ENCODE measurements at places on chromosomes 7 and 10.

GRCh38 chr10:132158122-132158741, 28.5 kb upstream of the DPYSL4 start:
- no peak for DNase-seq

DNA sequence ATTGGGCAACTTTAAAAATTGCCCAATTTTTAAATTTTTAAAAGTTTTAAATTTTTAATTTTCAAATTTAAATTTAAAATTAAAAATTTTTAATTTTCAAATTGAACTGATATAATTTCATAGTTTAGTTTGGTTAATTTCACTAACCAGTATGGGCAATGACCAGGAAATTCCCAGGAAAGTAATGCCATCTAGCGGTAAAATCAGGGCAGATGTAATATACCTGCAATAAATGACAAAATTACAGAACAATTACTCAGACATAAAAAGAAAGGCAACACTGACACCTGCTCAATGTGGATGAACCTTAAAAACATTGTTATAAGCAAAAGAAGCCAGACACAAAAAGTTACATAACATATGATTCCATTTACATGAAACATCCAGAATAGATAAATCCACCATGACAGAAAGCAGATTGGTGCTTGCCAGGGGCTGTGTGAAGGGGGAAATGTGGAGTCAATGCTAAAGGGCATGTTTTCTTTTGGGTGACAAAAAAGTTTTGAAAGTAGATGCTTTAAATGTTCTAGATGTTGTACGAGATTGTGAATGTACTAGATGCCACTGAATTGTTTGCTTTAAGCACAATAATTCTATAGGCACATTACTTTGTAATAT, 28.6 kb upstream of the SLC16A12 start:
- DNase-seq: no peak

DNA sequence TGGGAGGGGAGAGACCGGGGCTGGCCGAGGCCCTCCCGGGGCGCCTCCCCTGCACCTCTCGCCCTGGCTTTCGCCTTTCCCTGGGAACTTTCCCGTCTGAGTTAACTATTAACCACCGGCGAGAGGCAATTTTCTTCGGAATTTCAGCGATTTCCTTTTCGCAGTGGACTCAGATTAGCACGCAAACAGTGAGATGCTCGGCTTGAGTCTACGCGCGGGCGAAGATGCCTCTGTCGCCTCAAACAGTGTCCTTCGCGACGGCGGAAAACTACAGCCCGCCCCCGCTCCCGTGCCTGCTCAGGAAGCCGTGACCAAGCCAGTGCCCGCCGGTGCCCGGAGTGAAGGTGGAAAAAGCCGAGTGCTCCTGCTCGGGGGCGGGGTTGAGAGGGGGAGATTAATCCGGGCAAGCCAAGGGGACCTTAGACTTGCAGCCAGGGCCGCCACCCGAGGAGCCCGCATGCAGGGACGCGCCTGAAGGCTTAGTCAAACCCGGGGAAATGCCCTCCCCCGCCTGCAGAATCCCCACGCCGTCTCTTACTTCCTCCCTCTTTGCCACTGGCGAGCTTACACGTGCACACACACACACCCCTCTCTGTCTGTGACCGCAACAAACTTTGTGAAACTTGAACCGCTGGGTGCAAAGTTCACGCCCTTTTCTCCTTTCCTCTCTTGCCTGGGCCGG, 14.5 kb upstream of the PAX2 start:
- DNase-seq: no peak

DNA sequence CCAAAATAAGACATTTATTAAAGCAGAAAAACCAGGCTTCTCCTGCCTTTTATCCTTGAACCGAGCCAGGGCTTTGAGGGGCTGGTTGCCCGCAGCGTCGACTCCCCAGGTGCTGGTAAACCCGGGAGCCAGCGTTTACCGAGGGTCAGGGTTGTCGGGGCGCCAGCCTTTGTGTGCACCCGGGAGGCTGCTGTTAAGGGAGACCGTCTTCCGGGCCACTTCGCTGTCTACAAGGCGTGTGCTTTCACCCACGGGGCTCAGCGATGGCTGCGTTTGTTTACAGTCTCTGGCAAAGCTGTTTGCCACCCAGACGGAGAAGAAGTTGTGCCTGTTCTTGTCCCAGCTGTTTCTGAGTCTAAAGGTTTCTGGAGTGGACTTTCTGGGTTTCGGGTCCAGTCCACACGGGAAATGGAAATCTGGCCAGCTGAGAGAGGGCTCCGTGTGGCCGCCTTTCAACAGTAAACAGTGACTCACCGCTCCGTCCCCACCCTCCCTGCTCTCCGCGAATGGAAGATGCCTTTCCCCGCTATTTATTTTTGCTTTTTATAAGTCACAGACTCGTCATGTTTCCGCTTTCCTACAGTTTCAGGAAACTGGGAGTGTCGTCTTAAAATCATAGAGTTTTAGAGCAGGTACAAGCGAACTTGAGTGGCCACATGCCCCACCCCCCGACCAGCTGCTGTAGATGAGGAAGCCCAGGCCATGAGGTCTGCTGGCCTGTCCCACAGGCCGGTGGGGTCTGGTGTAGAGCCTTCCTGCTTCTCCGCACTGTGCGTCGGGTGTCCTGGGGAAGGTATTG, 2.2 kb downstream of the MAFK start:
- no peak for DNase-seq

GRCh38 chr10:24277771-24278170, 68.8 kb downstream of the KIAA1217 start:
- DNase-seq: no peak

- no peak for DNase-seq
Observed at GRCh38 chr10:99976886-99977665, 32.7 kb downstream of the DNMBP start.

GRCh38 chr10:44865289-44865671, 45.9 kb upstream of the TMEM72 start:
- peak; percentile 66 for DNase-seq

DNA sequence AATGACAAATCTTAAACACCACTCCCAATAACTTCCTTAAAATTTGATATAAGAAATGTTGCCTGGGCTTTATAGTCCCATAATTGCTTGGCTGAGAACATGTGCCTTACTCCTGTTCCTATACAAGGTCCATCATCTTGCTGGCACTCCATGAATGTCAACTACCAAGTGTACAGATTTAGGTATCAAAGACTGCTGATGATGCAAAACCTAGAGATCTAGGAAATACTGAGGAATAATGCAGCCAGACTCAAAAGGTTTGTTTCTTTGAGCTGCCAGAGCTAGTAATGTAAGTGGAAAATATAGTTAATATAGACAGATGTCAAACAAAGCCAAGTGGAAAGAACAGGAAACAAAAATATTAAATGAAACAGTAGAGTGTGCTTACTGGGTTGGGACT, 121.1 kb downstream of the DYNC1I1 start:
- DNase-seq: no peak

DNA sequence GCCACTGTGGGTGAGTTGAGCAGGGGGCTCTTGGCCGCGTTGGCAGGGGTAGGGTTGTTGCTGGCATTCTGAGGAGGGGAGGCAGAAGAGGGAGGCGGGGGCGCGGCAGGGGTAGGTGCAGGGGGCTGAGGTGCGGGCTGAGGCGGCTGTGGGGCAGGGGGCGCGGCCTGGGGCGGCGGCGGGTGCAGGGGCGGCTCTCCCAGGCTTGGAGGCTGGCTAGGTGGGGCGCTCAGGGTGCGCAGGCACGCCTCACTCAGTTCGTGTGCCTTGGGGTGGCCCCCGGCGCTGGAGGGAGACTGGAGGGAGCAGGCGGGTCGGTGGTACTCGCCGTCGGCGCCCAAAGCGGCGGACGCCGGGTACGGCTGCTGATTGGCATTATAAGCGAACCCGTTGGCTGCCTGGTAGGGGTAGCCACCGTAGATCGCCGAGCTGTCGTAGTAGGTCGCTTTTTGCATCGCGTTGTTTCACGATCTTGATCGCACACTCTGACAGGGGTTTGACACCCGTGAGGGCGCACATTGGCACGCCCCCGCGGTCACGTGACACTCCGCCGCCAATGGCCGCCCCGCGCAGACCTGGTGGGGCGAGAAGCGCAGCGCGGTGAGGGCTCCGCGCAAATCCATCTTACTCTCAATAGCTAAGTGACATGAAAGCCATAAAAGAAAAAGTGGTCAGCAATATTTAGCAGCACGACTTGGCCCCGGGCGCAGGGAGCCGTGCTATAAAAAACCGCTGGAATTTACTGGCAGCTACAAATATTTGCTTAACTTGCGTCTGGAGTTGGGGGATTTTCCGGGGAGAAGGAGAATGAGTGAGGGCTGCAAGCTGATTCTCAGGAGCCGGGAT, 7.9 kb upstream of the HOXA2 start:
- no peak for DNase-seq

GRCh38 chr10:97450828-97451227, 4.9 kb downstream of the ZDHHC16 start:
- no peak for DNase-seq

- DNase-seq: no peak
Observed at GRCh38 chr10:119416855-119417254, 125.7 kb downstream of the RGS10 start.

- DNase-seq: no peak
Observed at GRCh38 chr7:2637505-2638223, 5.9 kb downstream of the TTYH3 start.

DNA sequence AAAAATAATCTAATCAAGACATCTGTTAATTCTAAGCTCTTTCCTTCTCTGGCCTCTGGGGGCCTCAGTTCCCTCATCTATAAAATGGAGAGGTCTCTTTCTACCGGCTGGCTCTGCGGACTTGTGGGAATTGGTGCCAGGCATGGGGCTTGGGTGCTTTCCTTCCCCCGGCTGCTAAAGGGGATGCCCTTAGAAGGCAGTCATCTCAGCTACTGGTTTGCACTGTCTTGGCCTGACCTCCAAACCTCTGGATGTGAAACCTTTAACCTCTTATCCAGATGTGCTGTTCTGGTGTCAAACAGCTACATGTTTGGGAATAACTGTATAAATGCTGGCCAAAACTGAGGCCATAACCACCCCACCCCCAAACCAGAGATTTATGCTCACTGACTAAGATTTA, 320.0 kb downstream of the RPS24 start:
- no peak for DNase-seq

GRCh38 chr7:143396625-143397556, 11.8 kb downstream of the EPHA1 start:
- no peak for DNase-seq

- no peak for DNase-seq
Observed at GRCh38 chr7:16926283-16926682, 44.5 kb upstream of the AGR3 start.

GRCh38 chr10:3354174-3354900, 181.8 kb upstream of the PITRM1 start:
- DNase-seq: no peak

GRCh38 chr7:92841192-92841591, 4.8 kb upstream of the CDK6 start:
- DNase-seq: no peak

DNA sequence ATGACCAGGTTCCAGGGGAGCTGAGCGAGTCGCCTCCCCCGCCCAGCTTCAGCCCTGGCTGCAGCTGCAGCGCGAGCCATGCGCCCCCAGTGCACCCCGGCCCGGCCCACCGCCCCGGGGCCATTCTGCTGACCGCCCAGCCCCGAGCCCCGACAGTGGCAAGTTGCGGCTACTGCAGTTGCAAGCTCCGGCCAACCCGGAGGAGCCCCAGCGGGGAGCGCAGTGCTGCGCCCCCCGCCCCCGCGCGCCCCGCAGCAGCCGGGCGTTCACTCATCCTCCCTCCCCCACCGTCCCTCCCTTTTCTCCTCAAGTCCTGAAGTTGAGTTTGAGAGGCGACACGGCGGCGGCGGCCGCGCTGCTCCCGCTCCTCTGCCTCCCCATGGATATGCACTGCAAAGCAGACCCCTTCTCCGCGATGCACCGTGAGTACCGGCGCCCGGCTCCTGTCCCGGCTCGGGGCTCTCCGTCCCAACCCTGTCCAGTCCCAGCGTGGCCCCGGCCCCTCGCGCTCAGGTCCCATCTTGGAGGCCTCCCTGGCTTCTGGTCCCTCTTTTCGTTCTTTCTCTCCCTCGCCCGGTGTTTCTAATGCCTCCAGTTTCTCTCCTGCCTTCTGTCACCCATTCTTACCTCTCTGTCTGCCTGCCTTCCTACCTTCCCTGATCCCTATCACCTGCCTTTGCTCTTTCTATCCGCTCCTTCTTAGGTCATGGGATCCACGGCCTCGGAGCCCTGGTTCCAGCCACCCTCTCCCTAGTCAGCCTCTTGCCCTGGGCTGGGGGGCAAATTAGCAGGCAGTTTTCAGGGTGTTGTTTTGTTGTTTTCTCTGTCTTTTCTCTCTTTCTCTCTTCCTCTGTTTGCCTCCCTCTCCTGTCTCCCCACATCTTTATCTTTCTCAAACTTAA, 751 bp downstream of the PAX2 start:
- no peak for DNase-seq

DNA sequence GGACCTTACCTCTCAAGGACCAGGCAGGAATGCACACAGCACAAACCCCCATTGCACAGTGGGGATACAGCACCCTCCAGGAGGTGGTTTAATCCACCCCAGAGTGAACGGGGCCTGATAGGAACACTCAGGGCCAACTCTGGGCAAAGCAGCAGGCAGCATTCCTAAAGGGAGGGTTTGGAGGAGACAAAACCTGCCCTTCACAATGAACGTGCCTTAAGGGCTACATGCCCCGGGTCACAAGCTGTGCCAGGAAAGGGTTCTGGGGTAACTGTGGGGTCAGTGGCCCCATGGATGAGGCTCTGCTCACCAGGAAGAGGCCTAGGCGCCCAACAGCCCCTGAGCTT, 1.1 kb downstream of the GPRIN2 start:
- DNase-seq: peak; percentile 69
